CD8-positive, alpha-beta memory T cell (primary cell): ENCODE measurements at places on chromosomes 13 and 19. TPM values are rescaled to one million over a fixed set of nuclear protein-coding genes. Genes with fewer than 3 reads are reported as not detected.

Gene WDR88
- 0.25 TPM for polyA plus RNA-seq

Gene CEACAM19
- not detected for polyA plus RNA-seq

Gene GNG8
- polyA plus RNA-seq: not detected

Gene FREM2
- not detected for polyA plus RNA-seq

Gene ADM5
- 0.91 TPM for polyA plus RNA-seq

Gene RYR1
- polyA plus RNA-seq: 0.71 TPM

Gene PSG1
- not detected for polyA plus RNA-seq

Gene CASP14
- polyA plus RNA-seq: not detected

Gene ARRDC5
- 5.5 TPM for polyA plus RNA-seq

Gene EBI3
- polyA plus RNA-seq: not detected

Gene DACH1
- polyA plus RNA-seq: not detected

Gene FCAR
- not detected for polyA plus RNA-seq

Gene ZNF507
- polyA plus RNA-seq: 6.5 TPM

Gene SCGB2B2
- not detected for polyA plus RNA-seq

Gene ZNF497
- 1.0 TPM for polyA plus RNA-seq

Gene VSTM2B
- polyA plus RNA-seq: not detected

Gene NALCN
- polyA plus RNA-seq: not detected

Gene C19orf38
- not detected for polyA plus RNA-seq

Gene DIS3
- polyA plus RNA-seq: 14.3 TPM
